Erythroblast (primary cell): ENCODE measurements at places on chromosomes 5 and 9.
A peak's percentile ranks its signal among the peaks of the same experiment; 100 is the strongest.

DNA sequence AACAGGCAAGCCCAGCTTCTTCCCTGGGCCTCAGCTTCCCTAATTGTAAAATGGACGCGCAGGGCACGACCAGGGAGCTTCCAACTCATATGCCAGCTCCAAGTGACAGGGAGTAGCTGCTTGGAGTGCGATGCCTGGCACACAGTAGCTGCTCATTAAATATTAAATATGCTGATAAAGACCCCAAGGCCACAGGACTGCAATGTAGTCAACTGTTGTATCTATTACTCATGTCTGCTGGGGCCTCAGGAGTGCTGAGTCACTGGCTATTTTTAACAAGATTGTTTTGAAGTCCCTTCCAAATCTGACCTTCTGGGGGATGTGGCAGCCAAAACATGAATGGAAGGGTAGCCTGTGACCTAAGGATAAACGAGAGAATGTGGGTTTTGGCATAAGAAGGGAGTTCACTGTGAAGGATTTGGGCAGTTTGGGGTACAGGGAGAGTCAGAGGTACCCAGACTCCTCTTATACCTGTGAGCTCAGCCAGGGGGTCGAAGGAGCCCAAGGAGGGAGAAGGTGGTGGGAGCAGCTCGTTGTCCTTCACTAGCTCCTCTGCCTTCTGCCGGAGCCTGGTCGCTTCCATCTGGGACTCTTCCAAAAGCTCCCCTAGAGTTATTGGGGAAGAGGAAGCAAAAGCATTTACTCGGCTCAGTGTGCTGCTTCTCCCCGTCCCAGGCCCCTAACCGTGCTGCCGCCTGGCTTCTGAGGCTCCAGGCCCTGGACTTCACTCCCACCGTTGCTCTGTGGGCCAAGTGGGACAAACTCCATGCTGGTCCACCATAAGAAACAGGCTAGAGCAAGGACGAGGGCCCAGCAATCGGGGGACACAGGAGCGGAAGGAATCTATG is 17.5 kb downstream of the TNIP1 start:
- DNase-seq = peak; percentile 68

GRCh38 chr9:88302579-88303324 is 85.5 kb upstream of the SPIN1 start:
- no peak for DNase-seq

GRCh38 chr5:96984506-96985192 is 48.8 kb downstream of the LNPEP start:
- peak; percentile 9 for DNase-seq

- peak; percentile 31 for DNase-seq
Measured at GRCh38 chr5:170301981-170302652, 4.5 kb upstream of the LCP2 start.

- no peak for DNase-seq
Measured at GRCh38 chr9:79988126-79988525, 416.4 kb downstream of the TLE4 start.

- DNase-seq = no peak
Measured at GRCh38 chr5:154286557-154286956, 96.0 kb downstream of the GALNT10 start.

GRCh38 chr5:156582193-156582598 is 255.2 kb downstream of the SGCD start:
- DNase-seq = no peak

DNA sequence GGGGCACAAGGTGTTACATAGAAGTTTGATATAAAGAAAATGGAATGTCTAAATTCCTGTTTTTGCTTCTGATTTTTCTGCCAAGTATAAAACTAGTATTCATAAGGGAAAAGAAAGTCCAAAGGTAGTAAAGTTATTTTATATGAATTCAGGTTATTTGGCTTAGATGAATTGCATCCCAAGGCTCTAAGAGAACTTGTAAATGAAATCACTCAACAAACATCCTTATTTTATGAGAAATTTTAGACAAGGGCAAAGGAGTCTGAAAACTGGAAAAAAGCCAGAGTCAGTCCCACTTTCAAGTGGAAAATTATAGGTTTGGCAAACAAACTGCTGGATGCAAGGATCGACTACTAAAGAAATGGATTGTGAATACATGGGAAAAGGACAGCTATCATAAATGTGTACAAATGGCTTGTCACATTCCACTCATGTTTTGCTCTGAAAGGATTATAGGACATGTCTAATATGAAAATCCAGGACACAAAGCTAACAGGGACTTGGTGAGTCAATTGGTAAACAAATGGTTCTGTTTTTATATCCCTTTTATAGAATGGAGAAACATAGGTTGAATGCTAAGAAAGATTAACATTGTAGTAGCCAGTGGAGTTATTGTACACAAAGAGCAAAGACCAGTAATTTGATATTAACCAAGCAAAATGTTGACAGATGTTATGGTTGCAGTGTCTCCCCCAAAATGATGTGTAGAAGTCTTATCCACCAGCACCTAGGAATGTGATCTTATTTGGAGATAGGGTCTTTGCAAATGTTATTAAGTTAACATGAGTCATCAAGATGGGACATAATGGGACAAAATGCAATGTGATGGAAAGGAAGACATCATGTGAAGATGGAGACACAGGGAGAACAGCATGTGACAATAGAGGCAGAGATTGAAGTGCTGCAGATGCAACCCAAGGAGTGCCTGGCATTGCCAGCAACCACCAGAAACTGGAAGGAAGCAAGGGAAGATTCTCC is 495.7 kb downstream of the TLE1 start:
- DNase-seq = no peak

DNA sequence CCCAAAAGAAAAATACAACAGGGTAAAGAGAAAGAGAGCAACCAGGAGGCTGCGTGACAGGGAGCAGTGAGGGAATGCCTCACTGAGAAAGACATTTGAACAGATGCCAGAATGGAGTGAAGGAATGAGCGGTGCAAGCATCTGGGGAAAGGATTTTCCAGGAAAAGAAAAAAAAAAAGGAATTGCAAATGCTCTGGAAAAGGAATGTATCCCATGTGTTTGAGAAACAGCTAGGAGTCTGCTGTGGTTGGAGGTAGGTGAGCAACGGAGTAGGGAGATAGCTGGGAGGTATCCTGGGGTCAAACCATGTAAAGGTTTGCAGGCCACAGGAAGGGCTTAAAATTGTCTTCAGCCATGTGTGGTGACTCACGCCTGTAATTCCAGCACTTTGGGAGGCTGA is 23.6 kb upstream of the CEMIP2 start:
- DNase-seq = no peak

GRCh38 chr9:120876842-120877240 is at the start of gene PHF19:
Gene PHF19, minus strand, starts transcription at chr9:120877188. Its CDS starts 2,447 bp downstream, at chr9:120874741.
- peak; percentile 84 for DNase-seq

DNA sequence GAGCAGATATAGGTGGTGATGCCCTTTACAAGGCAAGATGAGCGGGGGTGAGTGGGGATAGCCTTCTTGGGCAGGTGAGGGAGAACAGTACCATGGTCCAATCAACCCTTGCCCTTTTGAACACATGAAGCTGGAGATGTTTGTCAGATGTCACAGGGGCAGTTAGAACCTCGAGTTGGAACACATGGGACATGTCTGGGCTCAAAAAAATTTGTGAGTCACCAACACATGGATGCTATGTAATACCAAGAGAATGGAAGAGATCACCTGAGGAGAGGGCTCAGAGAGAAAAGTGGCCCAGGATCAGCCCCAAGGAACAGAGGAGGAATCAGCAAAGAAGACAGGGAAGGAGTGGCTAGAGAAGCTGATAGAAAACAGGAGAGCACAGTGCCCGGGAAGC is 4.7 kb downstream of the PHYKPL start:
- no peak for DNase-seq

GRCh38 chr5:10885026-10885425 is 124.0 kb upstream of the DAP start:
- DNase-seq = no peak
